ENCODE measurements at places on chromosomes 13 and 19.

DNA sequence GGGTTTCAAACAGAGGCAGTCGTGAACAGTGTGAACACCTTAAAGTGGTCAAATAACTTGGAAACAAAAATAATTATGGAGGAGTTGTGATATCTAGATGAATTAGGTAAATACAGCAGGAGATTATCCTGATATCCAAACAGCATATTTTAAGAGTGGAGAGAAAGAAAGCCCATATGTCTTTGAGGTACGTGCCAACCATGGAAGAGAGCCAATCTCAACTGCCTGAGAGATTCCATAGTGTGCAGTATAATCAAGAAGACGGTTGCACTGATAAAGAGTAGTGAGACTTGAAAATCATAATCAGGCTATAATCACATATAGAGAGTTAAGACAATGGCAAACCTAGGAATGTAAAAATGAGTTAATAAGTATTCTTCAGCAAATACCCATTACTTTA, 472.8 kb upstream of the SLITRK5 start:
- DNase-seq, result no peak

DNA sequence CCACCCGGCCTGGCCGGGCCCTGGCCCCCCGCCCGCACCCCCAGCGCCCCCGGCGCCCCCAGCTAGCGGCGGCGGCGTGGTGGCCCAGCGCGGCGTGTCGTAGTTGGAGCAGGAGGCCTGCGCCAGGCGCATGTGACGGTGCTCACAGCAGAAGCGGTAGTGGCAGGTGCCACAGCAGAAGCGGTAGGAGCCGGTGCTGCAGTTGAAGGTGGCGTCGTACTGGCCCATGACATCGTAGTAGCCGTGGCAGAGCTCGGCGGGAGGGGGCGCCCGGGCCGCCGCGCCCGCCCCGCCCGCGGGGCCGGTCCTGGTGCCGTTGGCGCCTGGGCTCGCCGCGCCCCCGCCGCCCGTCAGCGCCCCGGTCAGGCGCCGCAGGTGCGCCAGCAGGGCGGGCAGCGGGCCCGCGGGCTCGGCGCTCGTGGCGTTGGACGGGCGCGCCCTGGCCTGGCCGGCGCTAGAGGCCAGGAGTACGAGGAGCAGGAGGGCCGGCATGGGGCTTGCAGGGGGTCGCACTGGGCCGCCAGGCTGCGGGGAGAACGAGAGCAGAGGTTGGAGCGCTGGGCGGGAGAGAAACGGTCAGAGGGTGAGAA, 633 bp downstream of the SHISA7 start:
- no peak for DNase-seq

- DNase-seq, result no peak
Observed at GRCh38 chr19:1811942-1812425, at the start of gene ATP8B3. Gene ATP8B3 (minus strand): TSS chr19:1812276. CDS start chr19:1811736, 540 bp downstream.

DNA sequence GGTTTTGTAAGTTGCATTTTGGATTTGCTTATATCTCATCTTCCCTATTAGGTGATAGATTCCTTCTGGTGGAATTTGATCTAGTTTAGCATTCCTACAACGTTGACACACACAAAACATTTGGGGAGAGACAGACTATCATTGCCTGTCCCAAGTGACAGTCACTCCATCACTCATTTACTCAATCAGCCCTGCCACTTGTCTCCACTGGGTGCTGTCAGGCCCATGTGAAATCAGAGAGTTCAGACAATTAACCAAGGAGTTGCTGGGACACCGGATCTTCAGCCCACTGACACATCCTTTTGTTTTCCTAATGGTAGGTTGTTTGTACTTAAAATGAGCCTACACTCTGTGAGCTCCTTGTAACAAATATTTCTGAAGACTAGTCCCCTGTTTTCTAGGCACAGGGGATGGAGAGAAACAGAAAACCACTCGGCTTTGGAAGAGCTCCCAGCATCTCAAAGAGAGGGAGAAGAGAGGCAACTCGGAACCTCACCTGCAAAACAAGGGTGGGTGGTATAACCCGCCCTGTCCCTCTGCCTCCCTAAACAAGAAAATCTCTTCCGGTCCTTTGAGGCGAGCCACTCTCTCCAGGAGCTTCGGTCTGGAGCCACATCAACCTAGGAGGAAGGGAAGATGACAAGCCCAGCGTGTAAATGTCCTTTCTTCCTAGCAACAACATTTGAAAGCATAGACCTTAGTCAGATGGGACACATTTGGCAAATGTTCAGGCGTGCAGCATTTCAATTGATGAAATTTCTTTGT, 440.9 kb upstream of the KLF12 start:
- DNase-seq, result no peak

DNA sequence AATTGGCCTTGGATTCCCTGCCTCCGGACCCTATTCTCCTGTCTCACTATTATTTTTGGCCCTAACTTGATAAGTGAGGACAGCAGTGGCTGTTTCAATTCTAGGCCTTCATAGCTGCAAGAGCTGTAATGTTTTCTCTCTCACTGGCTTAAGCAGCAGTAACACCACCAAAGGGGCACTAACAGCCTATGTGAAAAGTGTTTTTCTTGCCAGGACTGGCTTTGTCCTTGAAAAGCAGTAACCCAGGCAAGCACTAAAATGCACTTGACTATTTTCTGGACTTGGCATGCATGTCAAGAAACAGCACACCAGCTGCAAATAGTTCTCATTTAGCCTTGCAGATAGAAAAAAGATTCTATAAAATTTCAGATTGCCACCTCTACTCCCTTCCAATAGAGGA, 9.3 kb upstream of the FBXL3 start:
- DNase-seq, result no peak

- DNase-seq, result peak; percentile 90
Observed at GRCh38 chr19:40690693-40691420, 406 bp upstream of the NUMBL start.

DNA sequence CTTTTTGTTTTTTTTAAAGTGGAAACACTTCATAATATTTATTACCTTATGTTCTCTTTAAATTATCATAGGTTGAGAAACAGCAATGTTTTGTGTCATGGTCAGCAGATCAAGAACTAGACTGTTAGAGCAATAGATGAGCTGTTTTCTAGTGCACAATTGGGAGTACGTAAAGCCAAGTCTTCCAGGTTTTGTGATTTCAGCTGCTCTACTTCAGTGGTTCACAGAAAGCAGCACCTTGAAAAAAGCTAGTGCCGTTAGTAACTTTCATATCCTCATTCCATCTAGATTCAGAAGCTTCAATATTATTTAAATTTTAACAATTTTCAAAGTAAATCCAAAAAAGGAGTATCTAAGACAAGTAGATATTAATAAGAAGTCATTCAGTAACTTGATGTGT, 1.9 kb downstream of the GPR18 start:
- no peak for DNase-seq

GRCh38 chr19:508204-509150, 1.2 kb downstream of the TPGS1 start:
- DNase-seq, result no peak

GRCh38 chr19:56110515-56111448, 10.3 kb downstream of the ZNF787 start:
- no peak for DNase-seq

DNA sequence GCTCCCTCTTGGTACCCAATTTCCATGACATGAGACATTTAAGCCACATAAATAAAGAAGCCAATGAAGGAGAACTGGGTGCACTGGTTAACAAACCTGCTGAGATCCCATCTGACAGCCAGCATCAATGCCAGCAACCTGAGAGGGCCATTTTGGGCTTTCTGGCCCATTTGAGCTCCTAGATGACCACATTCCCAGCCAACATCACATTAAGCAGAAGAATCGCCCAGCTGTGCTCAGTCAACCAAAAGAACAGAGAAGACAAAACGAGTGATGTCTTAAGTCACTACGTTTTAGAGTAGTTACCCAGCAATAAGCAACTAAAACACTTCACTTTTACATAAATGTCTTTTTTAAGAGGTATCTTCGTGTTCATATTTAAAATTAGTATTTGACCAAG, 21.9 kb downstream of the LCP1 start:
- DNase-seq, result no peak

DNA sequence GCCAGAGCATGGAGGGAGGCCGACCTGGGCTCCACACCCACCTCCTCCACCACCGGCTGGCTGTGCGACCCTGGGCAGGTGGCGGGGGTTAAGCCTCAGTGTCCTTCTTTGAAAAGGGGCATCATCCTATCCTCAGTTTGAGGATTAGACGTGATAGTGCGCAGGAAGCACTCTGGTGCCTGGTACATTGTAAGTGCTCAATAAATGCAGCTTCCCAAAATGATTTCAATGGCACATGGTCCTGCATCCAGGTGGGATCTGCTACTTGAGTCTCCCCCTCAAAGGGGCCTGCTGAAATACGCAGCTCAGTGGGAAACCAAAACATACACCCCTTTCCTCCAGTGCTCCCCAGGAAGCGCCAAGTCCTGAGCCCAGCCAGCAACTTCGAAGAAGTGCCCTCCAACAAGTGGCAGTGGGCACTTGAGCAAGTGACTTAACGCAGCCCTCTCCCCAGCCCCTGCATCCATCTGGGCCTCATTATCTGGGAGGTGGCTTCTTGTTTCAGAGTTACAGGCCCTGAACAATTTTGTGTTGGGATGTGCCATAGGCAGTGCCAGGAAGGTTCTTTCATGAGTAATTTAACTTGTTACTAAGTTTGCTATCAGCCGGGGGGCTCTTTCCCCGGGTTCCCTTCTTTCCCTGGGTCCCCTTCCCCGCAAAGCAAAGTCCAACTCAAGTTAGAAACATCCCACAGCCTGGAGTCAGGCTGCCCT, 17.9 kb downstream of the ACTN4 start:
- no peak for DNase-seq

- no peak for DNase-seq
Observed at GRCh38 chr13:64453831-64454230, 2776.3 kb downstream of the PCDH9 start.

GRCh38 chr13:81760316-81760715, 1419.4 kb upstream of the SPRY2 start:
- no peak for DNase-seq

GRCh38 chr13:75813323-75813722, 177.2 kb downstream of the LMO7 start:
- no peak for DNase-seq

DNA sequence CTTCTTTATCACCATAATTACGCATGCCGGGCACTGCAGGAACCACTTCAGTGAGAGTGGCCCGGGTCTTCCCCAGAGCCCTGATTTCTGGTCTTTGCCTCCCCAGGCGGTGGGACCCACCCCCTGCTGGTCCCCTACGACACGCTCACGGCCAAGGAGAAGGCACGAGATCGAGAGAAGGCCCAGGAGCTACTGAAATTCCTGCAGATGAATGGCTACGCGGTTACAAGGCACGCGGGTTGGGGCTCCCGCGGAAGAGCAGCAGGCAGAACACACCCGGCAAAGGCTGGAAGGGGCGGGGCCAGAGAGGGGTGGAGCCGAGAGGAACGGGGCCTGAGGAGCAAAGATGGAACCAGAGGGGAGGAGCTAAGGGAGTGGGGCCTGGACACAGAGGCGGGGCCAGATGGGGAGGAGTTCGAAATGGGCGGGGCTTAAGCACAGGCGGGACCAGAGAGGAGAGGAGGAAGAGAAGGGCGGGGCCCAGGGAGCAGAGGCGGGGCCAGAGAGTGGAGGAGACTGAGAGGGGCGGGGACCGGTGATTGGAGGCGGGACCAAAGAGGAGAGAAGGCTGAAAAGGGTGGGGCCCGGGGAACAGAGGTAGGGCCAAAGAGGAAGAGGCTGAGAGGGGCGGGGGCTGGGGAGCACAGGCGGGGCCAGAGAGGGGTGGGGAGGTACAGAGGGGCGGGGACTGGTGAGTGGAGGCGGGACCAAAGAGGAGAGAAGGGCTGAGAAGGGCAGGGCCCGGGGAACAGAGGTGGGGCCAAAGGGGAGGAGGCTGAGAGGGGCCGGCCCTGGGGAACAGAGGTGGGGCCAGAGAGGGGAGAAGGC, 73.4 kb downstream of the RYR1 start:
- DNase-seq, result peak; percentile 92

DNA sequence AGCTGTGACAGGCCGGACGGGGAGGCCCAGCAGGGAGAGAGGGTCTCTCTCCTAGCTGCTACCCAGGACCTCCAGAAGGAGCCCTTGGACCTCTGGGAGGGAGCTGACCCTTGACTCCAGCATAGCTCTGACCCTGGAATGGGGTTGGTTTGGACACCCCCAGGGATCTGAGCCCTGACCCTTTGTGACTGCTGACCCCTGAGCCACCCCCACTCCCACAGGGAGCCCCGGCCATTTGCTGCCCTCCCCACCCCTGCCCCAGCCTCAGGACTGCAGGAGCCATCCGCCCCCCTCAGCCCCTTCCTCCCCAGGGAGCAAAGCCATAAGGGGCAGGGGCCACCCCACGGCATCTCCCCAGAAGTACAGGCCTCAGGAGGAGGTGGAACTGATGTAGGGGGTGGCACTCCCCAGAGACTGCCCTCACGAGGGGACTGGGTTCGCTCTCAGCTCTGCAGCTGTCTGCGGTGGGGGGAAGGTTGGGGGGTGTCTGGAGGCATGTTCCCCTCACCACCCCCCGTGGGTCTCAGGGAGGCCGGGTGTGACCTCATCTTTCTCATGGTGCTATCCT, 7.0 kb downstream of the COX6B2 start:
- no peak for DNase-seq

- DNase-seq, result no peak
Observed at GRCh38 chr13:29423050-29423449, 172.4 kb downstream of the SLC7A1 start.

DNA sequence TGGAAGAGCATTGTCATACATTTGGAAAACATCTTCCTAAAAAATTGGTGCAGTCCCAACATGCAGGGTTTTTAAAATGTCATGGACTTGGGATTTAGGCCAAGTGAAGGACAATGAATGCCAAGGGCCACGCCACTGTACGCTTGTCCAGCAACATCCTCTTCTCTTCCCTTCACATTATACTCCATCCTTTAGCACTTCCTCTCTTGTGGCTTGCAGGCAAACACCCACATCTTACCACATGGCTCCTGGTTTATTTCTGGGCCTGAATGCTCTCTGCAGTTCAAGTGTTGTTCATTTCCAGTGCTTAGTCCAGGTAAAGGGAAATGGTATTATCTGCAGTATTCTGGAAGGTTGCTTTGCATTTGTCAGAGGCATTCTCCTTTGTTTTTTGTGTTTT, 45.0 kb downstream of the CBY2 start:
- no peak for DNase-seq

DNA sequence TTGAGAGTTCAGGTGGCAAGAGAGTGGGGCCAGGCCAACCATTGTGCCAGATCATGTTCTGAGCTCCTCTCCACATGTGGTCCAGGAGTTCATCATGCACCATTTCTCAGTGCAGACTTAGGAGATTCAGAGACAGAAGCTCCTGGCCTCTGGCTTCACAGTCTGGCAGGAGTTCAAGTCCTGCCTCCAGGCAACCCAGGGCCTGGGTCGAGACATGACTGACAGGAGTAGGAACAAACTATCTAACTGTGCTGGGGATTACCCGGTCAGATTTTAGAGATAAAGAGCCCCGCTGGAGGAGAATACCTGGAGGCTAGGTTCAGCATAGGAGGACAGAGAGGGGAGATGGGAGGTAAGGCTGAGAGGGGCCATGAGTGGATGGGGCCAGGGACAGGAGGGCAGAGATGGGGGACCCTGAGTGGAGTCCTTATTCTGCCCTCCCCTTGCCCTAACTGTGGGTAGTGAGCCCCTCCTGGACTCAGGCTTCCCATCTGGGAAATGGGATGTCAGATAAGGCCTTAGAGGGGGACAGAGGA, 906 bp upstream of the CYP4F11 start:
- DNase-seq, result no peak

GRCh38 chr13:101408154-101408553, 8.2 kb downstream of the NALCN start:
- DNase-seq, result no peak

All from activated CD4-positive, alpha-beta T cell treated with anti-CD3 and anti-CD28 coated beads, Interleukin-2, amount 10 ng/mL, durations not matched to agents 7 days and 5 days (primary cell).